ENCODE measurements at places on chromosomes 2 and 18.

DNA sequence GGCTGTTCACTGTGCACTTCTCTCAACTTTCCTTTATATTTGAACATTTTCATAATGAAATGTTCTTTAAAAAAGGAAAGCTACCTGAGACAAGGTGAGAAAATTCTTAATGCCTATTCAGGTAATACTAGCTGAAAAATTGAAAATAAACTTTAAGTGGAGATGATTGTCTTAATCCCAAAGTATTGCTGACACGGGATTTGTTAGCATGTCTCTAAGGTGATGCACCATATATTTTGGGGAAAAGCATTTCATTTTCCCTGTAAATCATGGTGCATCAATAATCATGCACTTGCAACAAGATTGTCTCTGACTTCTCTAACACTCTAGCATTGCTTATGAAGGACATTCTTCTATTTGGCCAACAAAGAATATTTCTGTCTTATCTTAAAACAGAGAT, 848.0 kb downstream of the DPP10 start:
- no peak for DNase-seq

DNA sequence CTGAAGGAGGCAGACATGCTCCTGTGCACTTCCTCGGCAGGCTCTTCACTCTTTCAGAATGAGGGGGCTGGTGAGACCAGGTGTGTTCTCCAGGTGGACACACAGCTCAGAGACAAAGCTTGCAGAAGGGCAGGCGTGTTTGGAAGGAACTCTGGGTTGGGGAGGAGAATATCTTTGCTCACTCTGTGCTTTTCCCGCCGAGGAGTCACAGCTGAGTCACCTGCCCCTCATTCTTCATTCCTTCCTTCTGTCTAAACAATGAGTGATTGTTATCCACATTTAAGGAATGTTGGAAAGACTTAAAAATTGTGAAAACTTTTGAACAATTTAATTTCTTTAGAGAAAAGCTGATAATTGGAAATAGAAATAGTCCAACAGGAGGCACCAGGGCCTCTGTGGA, 126.3 kb upstream of the TPO start:
- no peak for DNase-seq

DNA sequence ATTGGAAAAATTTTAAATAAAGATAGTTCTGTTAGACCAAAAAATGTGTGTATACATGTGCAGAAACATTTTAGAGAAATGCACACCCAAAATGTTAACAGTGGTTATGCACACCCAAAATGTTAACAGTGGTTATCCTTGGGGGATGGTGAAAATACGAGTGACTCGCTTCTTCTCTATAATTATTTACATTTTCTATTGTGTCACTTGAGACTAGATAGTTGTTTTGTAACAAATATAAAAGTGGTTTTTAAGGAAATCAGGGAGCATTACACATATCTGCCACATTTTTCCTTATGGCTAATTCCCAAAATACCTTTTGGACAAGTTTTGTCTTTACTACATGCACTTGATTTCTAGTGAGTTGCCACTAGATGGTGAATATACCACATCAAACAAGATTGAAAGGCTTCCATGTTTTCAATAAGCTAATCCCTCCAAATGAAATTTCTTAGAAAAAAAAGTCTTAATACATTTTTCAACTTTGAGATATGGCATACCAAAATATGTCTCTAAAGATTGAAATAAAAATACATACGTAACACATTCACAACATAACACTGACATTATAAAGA, 9.0 kb upstream of the HIBCH start:
- no peak for DNase-seq

GRCh38 chr2:10561288-10562035, 113.3 kb upstream of the ODC1 start:
- DNase-seq = no peak

DNA sequence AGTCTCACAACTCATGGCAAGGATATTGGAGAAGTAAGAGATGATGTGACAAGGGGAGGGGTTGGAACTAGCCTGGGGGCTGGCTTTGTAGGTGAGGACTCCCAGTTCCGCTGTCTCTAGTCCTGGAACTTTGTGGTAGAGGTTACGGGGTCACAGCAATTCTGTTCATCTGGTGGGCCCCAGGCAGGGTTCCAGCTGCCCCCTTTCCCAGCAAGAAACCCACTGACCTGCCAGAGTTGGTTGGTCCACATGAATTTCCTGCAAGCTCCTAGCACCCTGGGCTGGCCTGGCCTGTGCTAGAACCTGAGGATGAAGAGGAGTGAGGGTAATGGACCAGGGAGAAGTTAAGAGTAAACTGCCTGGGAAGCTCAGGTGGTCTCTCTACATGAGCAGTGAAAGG, 41.3 kb downstream of the PSD4 start:
- no peak for DNase-seq

DNA sequence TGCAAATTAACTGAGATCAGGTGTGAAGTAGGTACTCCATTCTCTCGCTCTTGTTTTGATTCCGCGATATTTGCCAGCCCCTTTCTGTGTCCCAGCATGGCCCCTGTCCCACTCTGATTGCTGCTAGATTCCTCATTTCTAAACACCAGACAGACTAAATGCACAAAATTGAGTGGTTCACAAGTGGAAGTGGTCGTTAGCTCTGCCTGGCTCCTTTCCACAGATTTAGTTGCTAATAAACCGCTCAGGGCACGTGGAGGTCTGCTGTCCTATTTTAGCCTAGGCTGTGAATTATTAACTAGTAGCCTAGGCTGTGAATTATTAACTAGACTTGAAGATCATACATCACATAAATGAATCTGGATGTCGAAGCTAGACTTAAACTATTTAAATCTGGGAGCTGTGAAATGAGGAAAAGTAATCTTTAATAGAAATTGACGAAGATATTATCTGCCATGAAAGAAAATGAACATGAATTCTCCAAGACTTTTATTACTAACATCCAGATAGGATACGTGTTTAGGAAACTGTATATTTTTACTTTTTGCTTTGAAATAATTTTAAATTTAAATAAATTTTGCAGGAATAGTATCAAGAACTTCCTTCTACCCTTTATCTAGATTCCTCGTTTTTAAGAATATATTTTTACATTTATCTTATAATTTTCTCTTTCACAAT, 3.7 kb downstream of the IL1RL2 start:
- no peak for DNase-seq

DNA sequence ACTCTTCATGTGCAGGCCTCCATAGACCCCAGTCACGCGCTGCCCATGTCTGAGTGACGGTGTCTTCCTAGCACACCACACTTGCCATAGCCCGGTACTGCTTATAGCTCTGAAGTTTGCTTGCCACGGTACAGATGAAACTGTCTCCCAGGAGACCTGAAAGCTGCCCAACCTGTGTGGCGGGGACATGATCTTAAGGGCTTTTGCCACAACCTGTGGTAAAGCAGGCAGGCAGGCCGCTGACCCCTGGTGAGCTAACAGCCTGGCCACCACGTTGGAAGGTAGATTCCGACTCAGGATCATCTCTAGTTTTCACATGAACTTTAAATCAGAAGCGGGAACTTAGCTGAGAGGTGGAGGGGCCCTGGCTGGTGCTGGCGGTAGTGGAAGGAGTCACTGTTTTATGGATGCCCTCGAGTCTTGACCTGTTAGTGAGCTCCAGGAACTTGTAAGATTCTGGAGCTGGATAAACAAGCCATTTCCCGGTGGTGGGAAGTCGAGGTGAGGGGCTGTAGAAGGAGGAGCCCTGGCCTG, 153.3 kb downstream of the ZNF236 start:
- DNase-seq = no peak

DNA sequence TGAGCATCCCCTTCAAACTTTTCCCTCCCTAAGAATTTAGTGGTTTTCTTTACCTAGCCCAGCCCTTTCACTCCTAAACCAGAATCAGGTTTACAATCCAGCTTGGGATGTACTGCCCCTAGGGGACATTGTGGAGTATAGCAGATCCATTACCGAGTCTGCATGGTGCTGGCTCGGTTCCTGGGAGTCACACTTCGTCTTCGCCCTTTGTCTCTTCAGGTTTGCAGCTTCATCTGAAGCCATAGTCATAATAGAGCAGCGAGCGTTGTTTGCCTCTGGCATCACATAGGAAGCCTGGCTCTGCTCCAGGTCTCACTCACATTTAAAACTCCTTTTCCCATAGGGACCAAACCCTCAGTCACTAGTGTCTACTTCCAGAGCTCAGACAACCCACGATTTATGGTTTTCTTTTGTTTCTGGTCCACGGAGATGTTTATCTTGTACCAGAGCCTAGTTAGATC, 16.8 kb upstream of the LYPD6 start:
- DNase-seq = peak; percentile 40

GRCh38 chr18:42413870-42414269, 458.8 kb downstream of the PIK3C3 start:
- no peak for DNase-seq

DNA sequence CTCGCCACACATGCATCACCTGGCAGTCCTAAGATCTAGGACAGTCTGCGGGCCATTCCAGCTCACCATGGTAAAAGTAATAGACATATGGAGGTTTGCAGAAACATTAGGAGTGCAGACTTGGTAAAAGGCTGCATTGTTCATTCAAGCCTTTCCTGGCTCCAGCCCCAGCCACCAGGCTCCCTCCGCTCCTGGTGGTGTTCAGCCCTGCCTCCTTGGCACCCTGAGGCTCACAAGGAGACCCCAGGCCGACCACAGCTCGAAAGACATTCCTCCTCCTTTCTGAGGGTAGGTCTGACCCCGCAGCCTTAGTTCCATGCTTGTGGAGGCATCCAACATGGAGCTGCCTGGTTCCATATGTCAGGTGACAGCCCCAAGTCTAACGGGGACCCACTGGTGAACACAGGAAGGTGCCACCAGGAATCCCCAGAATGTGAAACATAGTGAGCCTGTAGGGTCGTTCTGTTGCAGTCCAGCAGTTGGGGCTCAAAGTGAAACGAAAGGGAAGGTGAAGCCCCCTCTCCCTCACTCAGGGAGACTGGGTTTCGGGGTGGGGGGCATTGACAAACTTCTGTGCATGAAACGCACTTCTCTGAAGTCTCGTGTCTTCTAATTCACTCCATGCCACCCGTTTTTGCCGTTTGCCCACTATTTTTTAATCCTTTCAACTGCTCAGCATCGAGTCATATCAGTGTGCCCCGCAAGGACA, 5.0 kb upstream of the SP100 start:
- no peak for DNase-seq

DNA sequence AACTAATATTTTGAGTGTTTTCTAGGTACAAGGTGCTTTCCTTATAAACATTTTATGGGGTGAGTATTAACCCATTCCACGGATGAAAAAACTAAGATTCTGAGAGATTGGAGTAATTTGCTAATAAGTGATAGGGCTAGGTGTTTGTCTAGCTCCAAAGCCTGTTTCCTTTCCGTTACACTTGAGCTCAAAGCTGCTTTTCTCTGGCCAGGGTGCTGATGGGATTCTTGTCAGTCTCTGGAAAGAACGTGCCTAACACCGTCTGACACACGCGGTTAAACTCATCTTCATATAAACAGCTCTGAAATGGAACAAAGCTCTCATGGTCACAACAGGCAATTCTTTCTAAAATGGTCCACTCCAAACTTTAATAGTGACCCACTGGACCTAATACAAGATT, 2.0 kb upstream of the ANKRD29 start:
- DNase-seq = no peak

- DNase-seq = no peak
These were observed 82.1 kb downstream of the RNF144A start for GRCh38 chr2:6999211-6999877.

DNA sequence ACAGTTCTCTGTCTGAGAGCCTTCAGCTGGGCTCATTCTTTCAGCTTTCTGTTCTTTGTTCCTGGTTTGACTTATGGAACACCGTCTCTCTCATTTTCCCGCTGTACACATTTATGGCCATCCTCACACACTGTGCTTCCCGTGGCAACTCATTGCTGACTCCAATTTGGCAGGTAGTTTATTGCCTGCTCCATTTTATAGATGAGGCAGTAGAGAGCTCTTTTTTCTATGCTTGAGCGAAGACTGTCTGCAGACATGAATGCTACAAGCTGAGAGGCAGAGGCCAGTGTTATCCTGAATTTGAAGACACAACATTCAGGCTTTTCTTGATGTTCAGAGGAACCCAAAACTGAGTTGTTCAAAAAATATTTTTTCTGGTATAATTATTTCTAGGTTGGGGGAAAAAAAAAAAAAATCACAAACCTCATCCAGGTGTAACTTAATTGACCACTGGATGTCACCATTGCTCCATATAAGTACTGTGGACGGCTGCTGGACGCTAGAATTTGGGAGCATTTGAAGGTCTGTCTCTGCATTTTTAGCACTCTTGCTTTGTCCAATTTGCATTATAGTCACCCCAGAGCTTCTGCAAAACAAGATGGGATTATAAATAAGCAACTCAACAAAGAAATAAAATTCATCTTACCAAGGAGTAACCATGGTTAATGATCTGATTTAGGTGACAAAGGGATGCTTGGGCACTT, 83.5 kb downstream of the HRH4 start:
- peak; percentile 11 for DNase-seq

- no peak for DNase-seq
These were observed 191.6 kb downstream of the BABAM2 start for GRCh38 chr2:28082131-28082530.

GRCh38 chr2:12060886-12061285, 314.5 kb downstream of the LPIN1 start:
- DNase-seq = no peak

DNA sequence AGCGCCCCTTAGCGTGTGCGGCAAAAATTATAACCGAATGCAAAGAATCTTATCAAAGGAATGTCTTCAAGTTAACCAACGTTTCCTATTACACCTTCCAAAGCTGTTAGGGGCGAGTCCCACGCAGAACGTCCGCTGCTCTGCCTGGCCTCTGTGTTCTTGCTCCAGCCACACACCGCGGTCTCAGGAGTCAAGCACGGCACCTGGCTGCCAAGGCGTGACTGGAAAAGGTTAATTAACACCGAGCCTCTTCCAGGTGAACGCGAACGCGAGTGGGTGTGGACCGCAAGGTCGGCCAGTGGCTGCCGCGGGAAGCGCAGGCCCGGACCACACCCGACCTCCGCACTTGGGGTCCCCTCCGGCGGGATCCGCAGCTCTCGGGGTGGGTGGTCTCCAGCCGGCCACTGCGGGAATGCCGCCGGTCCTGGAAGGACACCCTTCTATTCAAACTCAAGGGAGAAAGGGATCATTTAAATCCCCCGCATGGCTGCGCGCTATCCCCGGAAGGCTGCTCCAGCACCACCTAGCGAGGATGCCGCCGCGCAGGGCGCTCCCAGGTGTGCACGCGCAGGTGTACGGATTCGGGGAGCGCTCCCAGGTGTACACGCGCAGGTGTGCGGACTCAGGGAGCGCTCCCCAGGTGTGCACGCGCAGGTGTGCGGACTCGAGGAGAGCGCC, 830 bp downstream of the CYB5A start:
- DNase-seq = no peak

DNA sequence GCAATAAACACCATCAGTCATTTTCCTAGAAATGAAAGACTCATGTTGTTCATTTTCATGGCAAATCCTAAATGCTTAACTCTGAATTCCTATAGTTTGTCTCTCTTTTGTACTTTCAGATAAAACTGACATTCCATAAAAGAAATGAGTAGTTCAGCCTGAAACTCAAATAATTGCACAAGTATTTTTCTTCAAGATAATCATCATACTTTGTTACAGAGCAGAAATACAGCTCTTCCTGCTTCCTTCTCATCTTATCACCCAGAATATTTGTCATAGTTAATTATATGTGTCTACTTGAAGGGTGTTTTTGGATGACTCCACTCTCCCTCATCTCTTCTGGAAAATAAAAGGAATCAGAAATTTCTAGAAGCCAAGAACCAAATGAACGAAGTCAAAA, 141.1 kb downstream of the HNMT start:
- no peak for DNase-seq

Measured in NCI-H524 (cell line).